ENCODE measurements at places on chromosomes 5 and 9.

DNA sequence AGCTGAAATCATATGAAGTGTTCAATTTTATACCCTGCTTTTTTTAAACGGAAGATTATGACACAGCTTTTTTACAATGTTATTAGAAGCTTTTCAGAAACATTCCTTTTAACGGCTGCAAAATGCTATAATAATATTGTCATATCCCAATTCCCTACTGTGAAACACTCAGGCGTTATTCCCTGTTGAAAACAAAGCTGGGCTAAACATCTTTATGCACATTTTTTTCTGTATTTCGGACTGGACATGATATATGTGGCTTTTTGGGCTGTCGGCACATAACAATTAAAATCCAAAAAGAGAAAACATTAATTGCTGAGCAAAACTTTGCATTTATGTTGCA lies 12.0 kb upstream of the CTSL start:
- DNase-seq = no peak

GRCh38 chr9:108213511-108213910 lies 642.3 kb downstream of the ACTL7B start:
- DNase-seq = no peak

DNA sequence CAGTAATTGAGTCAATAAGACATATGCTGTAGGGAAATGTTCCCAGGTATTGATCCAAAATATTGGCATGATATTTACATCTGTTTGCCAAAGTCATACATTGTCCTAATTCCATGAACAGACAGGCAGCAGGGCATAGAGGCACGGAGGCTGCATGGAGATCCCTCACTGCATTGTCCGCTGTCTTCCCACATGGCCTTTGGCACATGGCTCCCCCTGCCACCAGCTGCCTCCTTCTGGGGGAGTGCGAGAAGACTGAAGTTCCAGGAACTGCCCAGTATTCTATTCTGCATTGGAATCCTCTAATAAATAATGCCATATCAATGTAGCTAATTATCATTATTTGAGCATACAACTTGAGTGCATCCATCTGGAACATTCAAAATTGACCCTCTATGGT lies 269.0 kb downstream of the FBXL7 start:
- DNase-seq = no peak

DNA sequence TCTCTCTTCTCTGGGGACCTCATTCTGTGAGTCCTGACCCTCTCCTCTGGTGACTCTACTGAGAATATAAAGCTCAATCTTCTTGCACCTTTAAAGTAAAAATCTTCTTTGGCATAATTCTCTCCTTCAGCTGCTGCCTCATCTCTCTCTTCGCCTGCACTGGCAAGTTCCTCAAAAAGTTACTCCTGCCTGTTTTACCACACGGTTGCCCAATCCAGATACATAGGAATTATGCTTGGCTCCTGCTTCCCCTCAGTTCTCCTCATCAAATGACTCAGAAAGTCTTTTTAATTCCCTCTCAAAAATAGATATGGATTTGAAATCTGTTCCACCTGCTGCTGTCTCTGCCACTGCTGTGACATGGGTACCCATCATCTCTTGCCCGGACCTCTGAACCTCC lies 14.4 kb upstream of the HRCT1 start:
- DNase-seq = no peak

GRCh38 chr9:36035006-36035405 lies 1.7 kb upstream of the RECK start:
- no peak for DNase-seq

- DNase-seq = no peak
Observed at GRCh38 chr5:127840198-127840524, 137.0 kb downstream of the CCDC192 start.

DNA sequence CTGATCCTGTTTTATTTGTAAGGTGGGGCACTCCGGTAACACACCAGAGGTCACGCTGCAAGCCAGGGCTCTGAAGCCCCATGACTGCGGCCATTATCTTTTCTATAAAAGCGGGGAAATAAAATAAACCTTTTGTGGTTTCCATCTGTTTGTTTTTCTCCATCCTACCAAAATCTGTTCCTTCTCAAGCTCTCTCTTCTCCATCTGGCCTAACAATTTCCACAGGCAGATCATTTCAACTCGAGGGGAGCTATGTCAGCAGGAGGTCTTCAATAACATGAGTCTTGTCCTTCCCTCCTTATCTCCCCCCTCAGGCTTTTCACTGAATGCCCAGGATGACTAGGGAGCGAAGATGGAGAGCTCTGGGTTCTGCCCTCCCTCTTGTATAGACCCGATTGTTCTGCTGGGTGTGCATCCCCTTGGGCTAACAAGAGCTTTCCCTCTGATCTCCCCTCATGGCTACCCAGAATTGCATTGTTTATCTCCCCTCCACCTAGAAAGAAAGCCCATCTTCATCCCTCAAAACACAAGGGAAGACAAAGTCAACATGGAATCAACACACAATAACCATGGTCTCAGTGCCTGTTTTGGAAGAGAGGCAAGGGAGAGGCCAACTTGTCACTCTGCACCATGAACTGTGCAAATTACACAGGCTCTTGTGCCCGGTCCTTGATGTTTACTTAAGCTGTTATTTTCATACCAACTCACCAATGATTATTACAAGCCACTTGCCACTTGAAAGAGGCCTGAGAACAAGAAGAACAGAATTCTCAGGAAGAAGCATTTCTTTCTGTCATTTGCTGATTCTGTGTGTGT lies 187.8 kb downstream of the FANCC start:
- DNase-seq = no peak

DNA sequence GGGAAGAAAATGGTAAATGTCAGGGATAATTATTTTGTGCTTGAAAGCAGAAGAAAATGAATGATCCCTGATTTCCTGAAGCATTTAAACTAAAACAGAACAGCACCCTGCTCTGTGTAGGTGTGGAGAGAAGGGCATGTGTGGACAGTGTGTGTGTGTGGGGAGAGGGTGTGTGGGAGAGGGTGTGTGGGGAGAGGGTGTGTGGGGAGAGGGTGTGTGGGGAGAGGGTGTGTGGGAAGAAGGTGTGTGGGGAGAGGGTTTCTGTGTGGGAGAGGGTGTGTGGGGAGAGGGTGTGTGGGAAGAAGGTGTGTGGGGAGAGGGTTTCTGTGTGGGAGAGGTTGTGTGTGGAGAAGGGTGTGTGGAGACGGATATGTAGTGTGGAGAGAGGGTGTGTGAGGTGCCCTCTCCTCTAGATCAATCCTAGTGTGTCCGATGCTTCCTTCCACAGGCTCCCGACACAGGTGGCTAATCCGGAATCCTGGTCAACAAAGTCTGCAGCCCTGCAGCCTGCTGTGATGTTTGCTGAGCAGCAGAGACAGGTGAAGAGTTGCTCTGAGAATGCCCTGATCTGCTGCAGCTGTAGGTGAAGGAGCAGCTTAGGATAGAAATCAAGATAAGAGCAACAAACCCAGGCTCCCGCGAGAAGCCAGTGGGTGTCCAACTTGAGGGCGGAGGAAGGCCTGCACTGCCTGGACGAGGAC lies 15.5 kb downstream of the IRX4 start:
- no peak for DNase-seq

- no peak for DNase-seq
Observed at GRCh38 chr5:75885321-75885720, 168.1 kb upstream of the POC5 start.

DNA sequence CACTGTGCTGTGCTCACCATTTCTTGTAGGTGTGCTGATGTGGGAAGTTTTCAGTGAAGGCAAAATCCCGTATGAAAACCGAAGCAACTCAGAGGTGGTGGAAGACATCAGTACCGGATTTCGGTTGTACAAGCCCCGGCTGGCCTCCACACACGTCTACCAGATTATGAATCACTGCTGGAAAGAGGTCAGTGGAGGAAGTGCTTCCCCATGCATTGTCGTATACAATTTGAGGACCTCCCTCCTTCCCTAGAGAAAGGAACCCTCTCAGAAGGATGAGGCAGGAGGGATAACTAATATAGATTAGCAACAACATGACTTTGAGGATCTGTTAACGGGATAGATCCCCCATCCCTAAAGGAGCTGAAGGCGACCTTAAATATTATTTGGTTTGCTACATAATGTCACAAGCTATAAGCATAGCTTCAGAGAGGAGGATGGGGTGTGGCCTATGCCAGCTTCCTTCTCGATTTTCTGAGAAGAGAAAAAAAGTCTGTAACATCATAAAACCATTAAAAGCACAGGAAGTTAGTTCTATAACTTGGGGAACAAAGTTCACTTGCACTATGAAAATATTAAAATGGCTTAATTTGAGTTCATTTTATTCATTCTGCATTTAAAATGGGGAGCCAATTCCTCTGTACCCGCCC lies 17.0 kb upstream of the CYFIP2 start:
- DNase-seq = no peak

DNA sequence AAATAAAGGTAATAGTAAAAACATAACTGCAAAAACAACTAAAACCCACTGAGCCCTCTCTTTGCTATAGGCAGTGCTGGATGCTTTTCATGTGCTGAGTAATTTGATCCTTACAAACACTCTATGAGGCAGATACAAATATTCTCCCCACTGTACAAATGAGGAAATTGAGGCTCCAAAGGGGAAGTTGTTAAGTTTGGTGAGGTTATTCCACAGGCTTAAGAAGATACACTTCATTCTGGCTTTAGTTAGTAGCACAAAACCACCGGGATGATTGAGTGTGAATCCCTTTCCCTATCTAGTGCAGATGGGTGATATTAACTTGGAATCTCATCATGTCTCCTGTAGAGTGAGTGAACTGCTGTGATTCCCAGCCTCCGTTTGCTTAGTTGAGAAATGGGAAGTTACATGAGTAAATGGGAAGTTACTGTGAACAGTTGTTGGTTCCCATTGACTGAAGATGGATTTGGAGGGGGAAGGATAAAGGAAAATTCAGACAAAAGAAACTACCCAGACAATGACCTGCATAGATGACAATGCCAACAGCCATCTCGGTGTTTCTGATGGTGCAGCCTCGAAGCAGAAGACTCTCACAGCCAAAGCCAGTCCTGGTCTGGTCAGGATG lies 208.3 kb downstream of the ATP10B start:
- DNase-seq = no peak

DNA sequence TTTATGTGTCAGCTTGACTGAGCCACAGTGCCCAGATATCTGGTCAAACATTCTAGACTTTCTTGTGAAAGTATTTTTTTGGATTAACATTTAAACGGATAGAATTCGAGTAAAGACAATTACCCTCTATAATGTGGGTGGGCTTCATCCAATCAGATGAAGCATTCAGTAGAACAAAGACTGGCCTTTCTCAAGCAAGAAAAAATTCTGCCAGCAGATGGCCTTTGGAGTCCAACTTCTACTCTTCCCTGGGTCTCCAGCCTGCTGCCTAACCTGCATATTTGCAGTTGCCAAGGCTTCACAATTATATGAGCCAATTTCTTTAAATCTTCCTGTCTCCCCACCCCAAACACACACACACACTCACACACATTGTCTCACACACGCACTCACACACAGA lies 86.4 kb downstream of the MED10 start:
- peak; percentile 24 for DNase-seq

All from CD4-positive, alpha-beta T cell treated with Interleukin-1 beta for 1 hour (primary cell).